Central memory CD4-positive, alpha-beta T cell (primary cell): ENCODE measurements at places on chromosomes 5 and 9.

GRCh38 chr5:56516441-56516840, 283.3 kb upstream of the ANKRD55 start:
- DNase-seq, result no peak

- DNase-seq, result no peak
Observed at GRCh38 chr5:54103871-54104270, 206.5 kb downstream of the ARL15 start.

GRCh38 chr5:44388321-44389089, 715 bp downstream of the FGF10 start:
- DNase-seq, result no peak

GRCh38 chr5:25119650-25120049, 474.9 kb upstream of the CDH10 start:
- no peak for DNase-seq

GRCh38 chr5:87300176-87300575, 32.5 kb downstream of the RASA1 start:
- DNase-seq, result no peak

GRCh38 chr5:64788156-64788555, 19.4 kb downstream of the CWC27 start:
- DNase-seq, result no peak

DNA sequence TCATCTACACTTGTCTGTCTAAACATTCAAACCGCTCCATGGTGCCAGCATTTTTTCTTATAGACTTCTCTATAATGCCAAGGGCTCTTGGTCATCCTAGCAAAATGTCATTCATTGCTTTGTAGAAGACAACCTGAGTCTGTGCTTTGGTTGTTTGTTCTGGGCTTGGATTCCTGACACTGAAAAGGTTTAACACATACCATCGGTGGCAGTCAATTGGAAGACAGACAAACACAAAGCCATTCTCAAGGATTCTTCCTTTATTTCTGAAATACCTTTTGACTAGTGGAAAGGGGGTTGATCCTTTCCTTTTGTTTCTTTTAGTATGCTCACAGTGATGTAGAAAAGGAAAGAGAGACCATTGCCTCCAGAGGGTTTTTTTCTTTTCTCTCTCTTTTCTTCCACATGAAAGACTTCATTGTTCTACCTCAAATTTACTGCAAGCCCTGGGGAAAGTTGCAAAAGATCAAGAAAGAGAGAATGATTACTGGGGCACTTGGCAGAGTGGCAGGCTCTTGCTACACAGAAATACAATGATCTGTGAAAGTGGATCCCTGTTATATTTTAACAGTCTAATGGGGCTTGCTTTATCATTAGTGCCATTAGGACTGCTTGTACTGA, 66.4 kb upstream of the TMC1 start:
- no peak for DNase-seq

GRCh38 chr9:127974001-127974768, 6.6 kb downstream of the EEIG1 start:
- DNase-seq, result no peak

- DNase-seq, result peak; percentile 84
Observed at GRCh38 chr9:105405514-105406131, 42.2 kb upstream of the FSD1L start.

DNA sequence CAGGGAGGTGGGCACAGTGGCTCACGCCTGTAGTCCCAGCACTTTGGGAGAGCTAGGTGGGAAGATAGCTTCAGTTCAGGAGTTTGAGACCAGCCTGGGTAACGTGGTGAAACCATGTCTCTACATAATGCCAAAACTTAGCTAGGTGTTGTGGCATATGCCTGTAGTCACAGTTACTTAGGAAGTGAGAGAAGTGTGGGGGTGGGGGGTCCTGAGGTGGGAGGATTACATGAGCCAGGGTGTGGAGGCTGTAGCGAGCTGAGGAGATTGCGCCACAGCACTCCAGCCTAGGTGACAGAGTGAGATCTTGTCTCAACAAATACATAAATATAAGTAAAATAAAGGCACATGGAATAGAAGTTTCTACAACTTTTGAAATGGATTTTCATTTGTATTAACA, 23.1 kb downstream of the VCAN start:
- DNase-seq, result no peak

DNA sequence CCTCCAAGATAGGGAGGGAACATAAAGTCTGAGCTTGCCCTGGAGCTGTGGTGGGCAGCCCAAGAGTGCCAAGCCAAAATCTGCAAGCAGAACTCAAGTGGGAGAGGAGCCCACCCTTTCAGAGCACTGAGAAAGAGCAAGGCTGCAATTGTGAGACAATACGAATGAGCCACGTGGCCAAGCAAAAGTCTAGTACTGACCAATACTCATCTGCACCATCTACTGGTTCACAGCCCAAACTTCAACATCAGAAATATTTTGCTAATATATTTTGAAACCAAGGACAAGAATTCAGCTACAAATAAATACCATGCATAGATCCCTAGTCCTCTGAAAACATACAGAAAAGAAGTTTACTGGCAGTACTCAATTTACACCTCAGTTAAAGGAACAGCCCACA, 696.2 kb upstream of the COX7C start:
- DNase-seq, result no peak

DNA sequence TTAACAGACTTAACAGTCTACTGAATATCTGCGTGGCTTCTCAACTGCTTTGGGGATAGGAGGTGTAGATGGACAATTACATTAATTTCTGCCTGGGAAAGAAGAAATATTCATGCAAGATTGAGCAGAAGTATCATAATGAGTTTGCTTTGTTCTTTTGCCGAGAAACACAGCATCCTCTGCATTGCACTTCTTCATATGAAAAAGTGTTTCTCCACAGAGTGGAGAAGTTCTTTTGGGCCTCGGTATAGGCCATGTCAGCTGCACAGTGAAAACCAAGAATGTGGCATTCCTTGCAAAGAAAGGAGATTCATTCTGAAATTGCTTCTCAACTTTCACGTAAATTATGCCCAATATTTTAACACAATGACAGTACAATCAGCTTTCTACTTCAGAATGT, 17.6 kb upstream of the SNX2 start:
- DNase-seq, result no peak

DNA sequence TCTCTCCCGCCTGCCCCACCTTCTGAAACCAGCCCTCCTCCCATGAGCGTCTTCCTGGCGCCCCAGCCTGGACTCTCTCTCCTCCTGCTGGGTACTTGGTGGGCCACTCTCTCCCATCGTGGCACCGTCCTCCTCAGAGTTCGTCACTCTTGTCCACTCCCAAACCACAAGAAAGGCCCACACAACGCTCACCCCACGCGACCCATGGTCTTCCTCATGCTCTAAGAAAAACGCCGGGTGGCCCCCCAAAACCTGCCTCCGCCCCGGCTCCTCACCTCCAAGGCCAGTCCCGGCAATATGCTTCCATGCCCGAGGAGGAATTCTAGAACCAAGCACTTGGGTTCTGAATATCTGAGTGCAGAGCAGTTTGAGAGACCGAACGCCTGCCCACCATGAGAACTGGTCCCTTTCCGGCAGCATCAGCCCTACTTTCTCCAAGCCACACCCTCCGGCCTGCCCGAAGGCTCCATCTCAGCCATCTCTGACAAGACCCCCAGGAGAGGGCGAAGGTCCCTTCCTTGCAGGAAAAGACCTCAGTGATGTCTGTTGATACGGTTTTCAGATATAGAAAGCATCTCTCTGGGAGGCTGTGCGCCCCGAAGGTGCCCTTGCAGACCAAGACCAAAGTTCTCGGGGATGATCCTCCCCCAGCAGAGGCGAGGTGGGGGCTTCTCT, 15.0 kb downstream of the SLC6A3 start:
- no peak for DNase-seq

- DNase-seq, result no peak
Observed at GRCh38 chr5:39765366-39765765, 340.6 kb upstream of the DAB2 start.

GRCh38 chr5:59346982-59347381, 546.5 kb downstream of the PDE4D start:
- DNase-seq, result no peak
